ENCODE measurements at places on chromosomes 3 and 15. TPM values are rescaled to one million over a fixed set of nuclear protein-coding genes. Genes with fewer than 3 reads are reported as not detected.

Gene TEX55
- not detected for total RNA-seq

- DNase-seq: peak; percentile 49
These were observed 108.8 kb downstream of the DPH6 start for GRCh38 chr15:35437157-35437556.

DNA sequence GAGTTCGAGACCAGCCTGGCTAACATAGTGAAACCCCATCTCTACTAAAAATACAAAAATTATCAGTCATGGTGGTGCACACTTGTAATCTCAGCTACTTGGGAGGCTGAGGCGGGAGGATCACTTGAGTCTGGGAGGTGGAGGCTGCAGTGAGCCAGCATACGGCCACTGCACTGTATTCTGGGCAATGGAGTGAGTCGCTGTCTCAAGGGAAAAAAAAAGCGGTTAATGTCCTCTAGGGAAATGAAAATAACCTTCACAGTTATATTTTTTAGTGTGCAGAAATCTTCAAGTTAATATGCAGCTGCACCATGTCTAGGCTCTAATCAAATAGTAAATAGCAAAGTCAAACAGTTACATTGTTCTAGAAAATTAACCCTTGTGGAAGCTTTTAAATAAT is 14.8 kb downstream of the CEP19 start:
- DNase-seq: no peak

DNA sequence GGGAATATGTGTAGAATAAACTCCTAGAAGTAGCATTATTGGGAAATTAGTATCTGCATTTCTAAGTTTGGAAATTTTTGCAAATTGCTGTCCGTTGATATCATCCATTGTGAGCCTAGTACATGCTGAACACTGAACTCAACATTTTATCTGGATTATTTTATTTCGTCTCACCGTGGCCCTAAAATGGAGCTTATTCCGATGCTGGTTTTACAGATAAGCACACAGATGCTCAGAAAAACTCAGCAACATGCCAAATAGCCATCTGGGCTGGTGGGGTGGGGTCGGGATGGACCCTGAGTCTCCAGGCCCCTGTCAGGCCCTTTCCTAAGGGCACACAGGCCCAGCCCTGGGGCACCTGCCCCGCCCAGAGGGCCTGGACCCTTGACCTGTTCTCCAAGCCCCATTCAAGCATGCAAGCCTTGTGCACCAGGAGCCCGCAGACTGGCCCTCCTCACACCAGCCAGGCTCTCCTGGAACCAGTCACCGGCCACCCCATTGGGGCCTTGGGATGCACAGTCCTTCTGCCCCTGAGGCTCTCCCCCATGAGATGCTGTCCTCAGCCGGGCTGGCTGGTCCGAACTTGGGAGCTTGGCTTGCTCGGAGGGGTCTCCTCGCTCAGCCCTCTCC is 20.7 kb upstream of the KLF13 start:
- no peak for DNase-seq

Gene TMEM108
- total RNA-seq: 0.69 TPM

All from M059J (cell line).